Stimulated activated naive CD4-positive, alpha-beta T cell (primary cell): ENCODE measurements at places on chromosomes 3 and 15.

DNA sequence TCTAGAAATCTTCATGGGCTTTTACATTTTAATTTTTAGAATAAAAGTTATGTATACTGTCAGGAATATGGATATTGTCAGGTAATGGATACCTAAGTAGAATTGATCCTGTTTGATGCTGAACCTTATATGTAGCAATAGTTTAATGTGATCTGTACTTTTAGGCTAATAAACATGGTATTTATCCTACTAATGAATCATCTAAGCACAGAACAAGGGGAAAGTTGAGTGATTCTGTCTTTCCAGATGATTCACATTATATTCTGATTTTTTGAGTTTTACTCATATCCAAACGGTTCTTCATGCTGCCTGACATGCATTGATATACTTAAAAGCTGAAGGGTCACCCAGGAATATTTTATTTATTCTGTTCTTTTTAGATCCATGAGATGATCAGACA, 34.5 kb downstream of the FANCI start:
- no peak for DNase-seq

- DNase-seq = no peak
These were observed 61.8 kb downstream of the MYH15 start for GRCh38 chr3:108448593-108448992.

DNA sequence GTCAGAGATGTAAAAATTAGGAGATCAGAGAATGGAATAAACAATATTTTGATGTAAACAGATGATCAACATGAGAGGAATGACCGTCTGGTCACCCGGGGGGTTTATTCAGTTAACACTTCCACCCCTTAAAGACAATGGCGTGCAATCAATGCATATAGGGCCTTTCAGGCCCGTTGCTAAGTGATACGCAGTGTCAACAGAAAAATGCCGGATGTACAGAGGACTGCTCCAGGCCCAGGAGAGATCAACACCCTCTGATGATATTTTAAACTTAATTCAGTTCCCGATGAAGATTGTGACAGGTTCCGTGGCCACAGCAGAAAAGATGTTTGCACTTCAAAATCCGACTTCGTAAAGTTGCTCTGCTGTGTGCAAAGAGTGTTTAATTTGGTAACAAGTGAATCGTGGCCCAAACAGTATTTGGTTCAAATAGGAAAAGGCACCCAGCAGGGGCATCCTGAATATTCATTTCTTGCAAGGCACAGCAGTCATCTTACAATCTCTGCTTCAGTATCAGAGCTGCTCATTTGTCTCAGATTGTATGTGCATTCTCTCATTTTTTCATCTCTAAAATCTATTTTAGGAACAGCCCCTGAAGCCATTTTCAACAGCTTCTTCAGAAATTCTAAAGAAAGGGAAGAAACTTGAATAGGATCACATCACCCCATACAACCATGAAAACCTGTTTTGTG, 72.6 kb downstream of the FOXB1 start:
- no peak for DNase-seq

DNA sequence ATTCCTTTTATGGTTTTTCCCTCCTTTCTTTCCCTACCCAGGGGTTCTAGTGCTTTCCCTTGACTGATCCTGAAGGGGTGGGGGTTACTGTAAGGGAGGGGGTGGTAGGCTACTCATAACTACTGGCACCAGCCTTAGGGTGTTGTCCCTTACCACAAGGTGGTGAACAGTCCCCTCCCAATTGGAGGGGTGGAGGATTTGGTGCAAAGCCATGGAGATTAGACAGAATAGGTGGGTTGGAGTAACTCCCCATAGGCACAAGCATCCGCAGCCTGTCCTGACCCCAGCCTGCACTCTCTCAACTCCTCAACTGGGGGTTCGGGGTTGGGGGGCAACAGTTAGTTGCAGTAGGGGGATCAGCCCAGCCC, 2.6 kb upstream of the HYAL2 start:
- no peak for DNase-seq

GRCh38 chr15:41820791-41821423, 7.0 kb upstream of the JMJD7 start:
- DNase-seq = no peak

DNA sequence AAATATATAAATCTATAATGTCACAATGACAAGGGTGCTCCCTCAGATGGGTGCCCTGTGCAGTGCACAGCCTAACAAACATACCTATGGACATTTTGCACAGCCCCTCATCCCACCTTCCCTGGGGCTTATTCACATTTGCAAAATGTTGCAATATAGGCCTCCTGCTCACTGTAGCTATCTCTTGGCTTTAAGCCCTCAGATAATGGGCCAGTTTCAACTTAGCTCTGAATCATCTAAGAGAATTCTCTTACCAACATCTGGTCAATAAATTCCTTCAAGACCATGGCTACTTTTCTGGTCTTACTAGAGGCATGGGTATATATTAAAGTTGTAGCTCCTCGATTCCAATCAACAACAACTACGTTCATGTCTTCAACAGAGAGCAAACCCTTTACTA, 17.9 kb downstream of the LIPH start:
- DNase-seq = no peak

DNA sequence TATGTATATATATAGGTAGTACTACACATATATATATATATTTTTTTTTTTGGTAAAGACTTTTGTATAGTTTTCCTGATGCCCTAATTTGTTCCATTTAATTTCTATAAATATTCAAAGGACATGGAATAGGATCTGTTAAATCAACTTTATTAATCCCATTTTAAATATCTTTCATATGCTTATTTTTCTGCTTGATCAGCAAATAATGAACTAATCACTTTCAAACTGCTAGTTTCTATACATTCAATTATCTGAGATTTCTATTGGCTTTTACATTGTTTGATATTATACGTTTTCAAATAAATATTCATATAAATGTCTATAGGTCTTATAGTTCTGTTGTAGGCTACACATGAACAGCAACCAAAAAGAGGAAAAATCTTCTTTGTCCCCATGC, 21.7 kb downstream of the ZXDC start:
- no peak for DNase-seq

- DNase-seq = no peak
These were observed 43.0 kb downstream of the FBXL22 start for GRCh38 chr15:63640146-63640545.

DNA sequence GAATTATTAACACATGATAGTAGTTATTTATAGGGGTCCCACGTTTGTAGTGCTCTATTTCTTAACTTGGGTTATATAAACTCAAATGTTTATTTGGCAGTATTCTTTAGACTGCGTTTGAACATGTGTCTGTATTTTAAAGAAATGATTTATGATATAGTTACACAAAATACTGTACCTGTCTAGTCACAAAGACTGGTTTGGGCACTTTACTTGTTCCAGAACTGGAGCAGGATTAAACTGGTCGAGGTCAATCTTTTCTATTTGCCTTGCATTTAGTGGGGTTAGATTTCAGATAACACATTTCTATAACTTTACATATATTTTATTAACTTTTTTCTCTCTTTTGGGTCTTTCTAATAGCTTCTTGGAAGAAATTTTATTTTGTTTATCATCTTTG, 39.5 kb downstream of the HACD3 start:
- DNase-seq = no peak

DNA sequence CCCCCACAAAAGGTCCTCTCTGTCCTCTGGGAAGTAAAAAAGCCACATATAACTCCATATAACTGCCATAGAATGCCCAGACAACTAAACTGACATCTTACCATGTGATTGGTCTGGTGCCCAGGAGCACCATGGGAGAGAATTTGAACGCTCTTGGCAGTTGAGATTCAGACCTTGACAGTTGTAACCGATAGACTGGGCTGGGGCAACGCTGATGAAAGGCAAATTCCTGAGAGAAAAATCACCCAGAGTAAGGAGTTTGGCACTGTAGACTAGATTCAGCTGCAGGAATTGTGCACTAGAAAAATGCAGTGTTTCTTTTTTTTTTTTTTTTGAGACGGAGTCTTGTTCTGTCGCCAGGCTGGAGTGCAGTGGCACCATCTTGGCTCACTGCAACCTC, 240.5 kb downstream of the SOX2 start:
- no peak for DNase-seq

DNA sequence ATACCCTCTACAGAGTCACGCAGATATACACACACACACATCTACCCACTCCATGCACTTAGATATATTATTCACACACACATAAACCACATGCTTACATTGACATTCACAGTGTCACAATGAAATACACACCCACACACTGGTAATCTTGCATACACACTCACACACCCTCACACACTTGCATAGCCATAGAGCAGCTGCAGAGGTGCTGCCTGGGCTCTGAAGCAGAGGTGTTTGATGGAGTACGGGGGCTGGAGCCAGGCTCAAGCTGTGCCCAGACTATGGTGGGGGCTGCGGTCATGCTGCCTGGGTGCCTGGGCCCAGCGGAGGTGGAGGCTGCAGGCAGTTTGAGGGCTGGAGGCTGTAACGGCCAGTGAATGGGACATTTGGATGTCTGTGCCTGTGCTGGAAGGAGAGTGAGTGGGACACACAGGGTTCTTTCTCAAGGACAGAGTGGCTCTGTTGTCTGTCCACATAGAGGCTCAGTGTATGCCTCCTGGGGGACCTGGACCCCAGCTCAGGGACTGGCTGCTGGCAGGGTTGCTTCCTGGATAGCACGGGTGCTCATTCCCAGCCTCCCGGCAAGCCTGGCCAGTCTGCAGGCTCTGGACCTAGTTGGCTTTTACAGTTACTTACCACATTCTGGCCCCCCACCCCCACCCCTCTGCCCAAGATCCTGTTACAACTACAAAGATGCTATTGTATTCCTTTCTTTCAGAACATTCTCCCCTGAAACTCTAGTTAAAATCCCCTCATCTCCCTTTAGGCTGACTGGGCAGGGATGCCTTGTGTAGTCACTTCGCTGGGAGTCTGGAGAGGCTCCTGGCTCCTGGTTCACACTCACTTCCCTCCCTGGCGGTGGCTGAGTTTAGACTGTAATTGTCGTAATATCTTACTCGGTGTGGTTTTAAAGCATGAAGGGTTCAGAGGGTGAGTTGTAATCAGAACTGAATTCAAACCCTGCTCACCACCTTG, 12.5 kb downstream of the GASK1A start:
- no peak for DNase-seq

DNA sequence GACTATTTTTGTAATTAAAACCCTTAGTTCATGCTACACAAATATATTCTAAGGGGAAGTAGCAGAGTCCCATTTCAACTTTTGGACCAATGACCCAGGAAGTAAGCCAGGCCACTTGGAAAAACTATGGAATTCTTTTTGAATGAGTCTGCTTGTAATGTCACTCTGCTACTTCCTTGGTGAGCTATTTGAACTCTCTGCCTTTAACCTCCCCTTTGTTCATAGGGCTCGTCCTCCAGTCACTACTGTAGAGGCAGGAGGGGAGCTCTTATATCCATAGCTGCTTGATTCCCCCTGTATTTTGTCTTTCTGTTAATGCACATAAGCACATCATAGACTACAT, 119.6 kb downstream of the UACA start:
- no peak for DNase-seq

GRCh38 chr15:77541421-77542181, 91.1 kb downstream of the LINGO1 start:
- DNase-seq = no peak

GRCh38 chr15:57059026-57059660, 140.7 kb downstream of the TCF12 start:
- no peak for DNase-seq

DNA sequence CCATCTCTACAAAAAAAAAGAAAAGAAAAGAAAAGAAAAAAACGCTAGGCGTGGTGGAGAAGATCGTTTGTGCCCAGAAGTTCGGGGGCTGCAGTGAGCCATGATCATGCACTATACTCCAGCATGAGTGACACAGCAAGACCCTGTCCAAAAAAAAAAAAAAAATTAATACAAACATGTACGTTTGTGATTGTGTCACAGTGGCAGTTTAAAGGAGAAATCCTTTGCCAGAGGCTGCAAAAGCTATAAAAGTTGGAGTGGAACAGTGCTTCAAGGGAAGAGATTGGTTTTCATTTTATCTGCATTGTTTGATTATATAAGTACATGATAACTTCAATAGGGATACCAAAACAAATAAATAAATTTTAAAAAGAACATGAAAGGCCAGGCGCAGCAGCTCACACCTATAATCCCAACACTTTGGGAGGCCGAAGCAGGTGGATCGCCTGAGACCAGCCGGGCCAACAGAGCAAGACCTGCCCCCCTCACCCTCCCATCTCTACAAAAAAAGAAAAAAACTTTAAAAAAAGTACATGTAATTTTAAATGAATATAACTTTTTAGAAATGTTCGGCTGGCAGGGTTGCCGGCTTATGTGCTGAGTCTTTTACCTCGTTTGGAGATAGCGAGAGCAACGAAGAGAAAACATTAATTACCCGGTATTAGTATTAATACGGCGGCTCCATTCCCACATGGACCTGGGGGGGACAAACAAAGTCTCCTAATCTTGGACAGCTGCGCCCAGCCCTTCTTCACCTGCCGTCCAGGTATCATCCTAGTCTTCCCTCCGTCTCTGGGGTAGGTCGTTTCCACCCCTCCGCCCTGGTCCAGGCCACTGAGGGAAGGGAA, 573 bp upstream of the DIS3L start:
- no peak for DNase-seq

DNA sequence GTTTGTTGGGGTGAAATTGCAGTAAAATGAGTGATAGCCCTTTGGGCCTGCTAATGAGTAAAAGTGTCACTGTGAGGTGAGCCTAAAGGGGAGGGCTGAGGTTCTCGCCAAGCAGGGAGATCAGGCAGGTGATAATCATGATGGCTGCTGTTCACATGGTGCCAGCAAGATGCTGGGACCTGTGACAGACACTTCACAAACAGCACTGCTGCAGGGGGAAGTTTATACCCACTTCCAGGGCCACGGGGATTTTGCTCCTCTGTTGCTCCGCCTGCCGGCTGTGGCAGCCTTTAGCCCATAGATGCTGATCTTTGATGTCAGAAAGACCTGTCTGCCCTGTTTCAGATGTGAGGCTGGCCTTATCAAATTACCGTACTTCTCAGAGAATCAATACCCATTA, 96.7 kb downstream of the SV2B start:
- DNase-seq = no peak
